ENCODE measurements at places on chromosomes 3 and 15.

DNA sequence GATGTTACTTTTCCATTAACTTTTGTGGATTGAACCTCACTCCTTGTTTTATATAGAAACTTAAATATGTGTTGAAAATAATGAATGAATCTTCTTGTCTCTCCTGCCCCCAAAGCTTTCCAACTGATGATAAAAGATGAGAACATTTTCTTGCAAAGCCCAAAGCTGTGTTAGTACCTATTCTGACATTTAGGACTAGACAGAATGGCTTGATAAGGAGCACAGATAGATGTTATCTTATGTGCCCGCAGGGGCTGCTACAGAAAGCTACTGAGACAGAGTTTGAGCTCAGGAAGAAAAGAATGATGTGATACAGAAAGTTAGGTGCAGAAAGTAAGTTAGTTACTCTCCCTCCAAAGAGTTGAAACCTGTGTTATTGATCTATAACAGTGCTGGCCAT is 109.4 kb upstream of the ATP11B start:
- H3K4me3 ChIP-seq: no peak overlapping the region
- H3K4me1 ChIP-seq: peaks cover 4% of the 10 kb centered on the region
- H3K27ac ChIP-seq: no peak overlapping the region
- no peaks in the 10 kb centered on the region for H3K27me3 ChIP-seq

DNA sequence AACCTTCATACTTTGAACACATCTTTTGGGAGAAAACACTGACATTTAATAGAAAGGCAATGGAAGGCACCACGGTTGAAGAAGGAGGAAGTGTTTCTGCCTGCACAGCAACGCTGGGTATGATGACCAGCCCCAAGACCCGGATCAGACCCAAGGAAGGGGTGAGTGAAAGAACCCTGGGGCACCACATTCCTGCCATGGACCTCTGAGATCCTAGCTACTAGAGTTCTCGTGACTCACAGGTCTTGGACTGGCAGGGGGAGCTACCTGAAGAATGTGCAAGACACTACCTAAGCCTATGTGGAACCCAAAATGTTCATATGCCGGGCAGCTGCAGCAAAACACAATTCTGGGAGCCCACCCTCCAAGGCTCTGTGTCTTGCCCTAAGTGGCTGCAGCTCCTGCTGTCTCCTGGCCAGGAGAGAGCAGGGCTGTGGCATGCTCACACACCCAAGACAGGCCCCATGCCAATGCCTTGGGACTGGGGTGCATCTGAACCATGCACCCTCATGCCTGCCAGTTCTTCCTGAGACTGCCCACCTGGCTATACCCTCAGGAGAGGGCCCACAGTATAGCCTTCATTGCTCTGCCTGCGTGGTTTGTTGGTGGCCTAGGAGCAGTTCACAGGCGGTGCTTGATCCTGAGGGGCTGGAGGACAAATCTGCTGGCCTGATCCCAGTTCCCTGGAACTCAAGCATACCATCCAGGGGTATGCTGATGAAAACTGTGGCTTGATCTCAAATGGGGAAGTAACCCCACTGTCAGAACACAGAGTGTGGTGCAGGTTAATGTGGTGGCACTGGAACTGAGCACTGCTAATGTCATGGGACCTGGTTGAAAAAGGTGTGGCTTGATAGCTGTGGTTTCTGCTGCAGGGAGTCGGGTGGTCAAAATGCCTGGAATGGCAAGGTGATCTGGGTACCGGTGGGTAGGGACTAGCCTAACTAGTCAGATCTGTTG is 353.3 kb upstream of the ARHGEF26 start:
- no peaks in the 10 kb centered on the region for H3K36me3 ChIP-seq
- no peaks in the 10 kb centered on the region for H3K4me1 ChIP-seq
- no peak for DNase-seq
- no peak overlapping the region for H3K27ac ChIP-seq

DNA sequence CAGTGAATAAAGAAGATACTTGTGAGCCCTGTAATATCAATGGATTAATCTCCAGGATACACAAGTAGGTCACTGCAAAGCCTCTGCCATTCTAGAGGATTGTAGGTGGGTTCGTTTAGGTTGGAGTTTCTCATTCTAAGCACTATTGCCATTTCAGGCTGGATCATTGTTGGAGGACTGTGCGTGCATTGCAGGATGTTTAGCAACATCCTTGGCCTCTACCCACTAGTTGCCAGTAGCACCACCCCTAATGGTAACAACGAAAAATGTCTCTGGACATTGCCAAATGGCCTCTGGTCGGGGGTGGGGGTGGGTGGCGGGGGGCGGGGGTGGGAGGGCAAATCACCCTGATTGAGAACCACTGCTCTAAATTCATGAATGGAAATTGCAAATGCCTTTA is 4.9 kb upstream of the IFT57 start:
- H3K4me3 ChIP-seq: no peak overlapping the region
- no peaks in the 10 kb centered on the region for H3K27me3 ChIP-seq
- peaks cover 14% of the 10 kb centered on the region for H3K4me1 ChIP-seq
- DNase-seq: no peak
- H3K27ac ChIP-seq: no peak overlapping the region
- H3K36me3 ChIP-seq: no peaks in the 10 kb centered on the region

GRCh38 chr3:156161172-156161571 is 40.8 kb downstream of the KCNAB1 start:
- DNase-seq: no peak
- H3K4me3 ChIP-seq: no peak overlapping the region
- no peaks in the 10 kb centered on the region for H3K27me3 ChIP-seq

GRCh38 chr3:72682936-72683452 is 165.3 kb downstream of the SHQ1 start:
- H3K27me3 ChIP-seq: no peaks in the 10 kb centered on the region
- no peak overlapping the region for H3K4me3 ChIP-seq
- no peak overlapping the region for H3K27ac ChIP-seq
- DNase-seq: no peak

DNA sequence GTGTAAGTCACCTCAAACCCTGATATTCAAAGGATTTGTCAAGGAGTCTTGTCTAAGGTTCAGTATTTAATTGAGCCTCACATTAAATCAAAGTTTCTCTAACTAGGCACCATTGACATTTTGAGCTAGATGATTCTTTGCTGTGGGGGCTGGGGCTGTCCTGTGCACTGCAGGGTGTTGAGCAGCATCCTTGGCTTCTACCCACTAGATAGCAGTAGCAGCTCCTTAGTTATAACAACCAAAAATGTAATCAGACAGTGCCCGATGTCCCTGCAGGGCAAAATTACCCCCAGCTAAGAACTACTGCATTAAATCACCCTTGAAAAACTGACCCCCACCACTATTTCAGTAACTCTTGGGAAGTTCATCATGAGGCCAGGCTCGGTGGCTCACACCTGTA is 17.3 kb upstream of the ATP13A3 start:
- H3K27ac ChIP-seq: no peak overlapping the region
- H3K27me3 ChIP-seq: no peaks in the 10 kb centered on the region
- H3K36me3 ChIP-seq: no peaks in the 10 kb centered on the region
- no peaks in the 10 kb centered on the region for H3K4me1 ChIP-seq
- no peak overlapping the region for H3K4me3 ChIP-seq
- no peak for DNase-seq

- DNase-seq: no peak
- no peaks in the 10 kb centered on the region for H3K27me3 ChIP-seq
- H3K4me1 ChIP-seq: peaks cover 7% of the 10 kb centered on the region
- no peak overlapping the region for H3K4me3 ChIP-seq
- no peak overlapping the region for H3K27ac ChIP-seq
Observed at GRCh38 chr3:171880101-171880870, 37.1 kb downstream of the TMEM212 start.

- no peaks in the 10 kb centered on the region for H3K36me3 ChIP-seq
- no peaks in the 10 kb centered on the region for H3K27me3 ChIP-seq
- H3K4me3 ChIP-seq: no peak overlapping the region
- H3K4me1 ChIP-seq: no peaks in the 10 kb centered on the region
Observed at GRCh38 chr15:27176785-27177406, 205.9 kb downstream of the GABRG3 start.

GRCh38 chr15:82995938-82996337 is 9.9 kb downstream of the RAMAC start:
- H3K4me1 ChIP-seq: peaks cover 5% of the 10 kb centered on the region
- no peaks in the 10 kb centered on the region for H3K27me3 ChIP-seq
- H3K36me3 ChIP-seq: no peaks in the 10 kb centered on the region
- H3K27ac ChIP-seq: no peak overlapping the region
- no peak for DNase-seq
- no peak overlapping the region for H3K4me3 ChIP-seq

GRCh38 chr3:77081240-77081661 is 41.4 kb downstream of the ROBO2 start:
- H3K36me3 ChIP-seq: no peaks in the 10 kb centered on the region
- H3K27me3 ChIP-seq: no peaks in the 10 kb centered on the region
- H3K27ac ChIP-seq: no peak overlapping the region
- peak; percentile 61 for DNase-seq
- no peak overlapping the region for H3K4me3 ChIP-seq

- H3K36me3 ChIP-seq: no peaks in the 10 kb centered on the region
- H3K4me3 ChIP-seq: no peak overlapping the region
- no peak for DNase-seq
- no peak overlapping the region for H3K27ac ChIP-seq
- H3K27me3 ChIP-seq: no peaks in the 10 kb centered on the region
Observed at GRCh38 chr3:118809696-118810498, 224.7 kb downstream of the IGSF11 start.

- H3K4me3 ChIP-seq: no peak overlapping the region
- no peaks in the 10 kb centered on the region for H3K27me3 ChIP-seq
- no peak for DNase-seq
- no peaks in the 10 kb centered on the region for H3K36me3 ChIP-seq
Observed at GRCh38 chr3:109943181-109943580, 605.8 kb upstream of the DPPA4 start.

DNA sequence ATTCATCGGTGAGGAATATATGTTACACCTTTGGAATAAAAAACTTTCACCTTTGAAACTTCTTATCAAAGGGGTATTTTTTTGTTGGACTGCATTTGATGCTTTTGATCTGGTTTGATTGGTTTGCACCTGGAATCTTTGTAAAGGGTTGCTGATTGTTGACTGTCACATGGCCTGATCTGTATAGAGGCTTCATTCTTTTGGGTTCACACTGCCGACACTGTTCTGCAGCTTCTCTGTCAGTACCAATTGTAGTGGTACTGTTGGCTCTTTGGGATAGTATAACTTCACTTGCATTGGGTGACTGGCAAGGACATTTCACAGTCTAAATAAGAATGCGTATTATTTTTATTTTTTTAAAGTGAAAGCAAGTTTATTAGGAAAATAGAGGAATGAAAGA is 155.7 kb downstream of the DOCK3 start:
- DNase-seq: no peak
- H3K4me1 ChIP-seq: no peaks in the 10 kb centered on the region
- H3K27me3 ChIP-seq: no peaks in the 10 kb centered on the region

DNA sequence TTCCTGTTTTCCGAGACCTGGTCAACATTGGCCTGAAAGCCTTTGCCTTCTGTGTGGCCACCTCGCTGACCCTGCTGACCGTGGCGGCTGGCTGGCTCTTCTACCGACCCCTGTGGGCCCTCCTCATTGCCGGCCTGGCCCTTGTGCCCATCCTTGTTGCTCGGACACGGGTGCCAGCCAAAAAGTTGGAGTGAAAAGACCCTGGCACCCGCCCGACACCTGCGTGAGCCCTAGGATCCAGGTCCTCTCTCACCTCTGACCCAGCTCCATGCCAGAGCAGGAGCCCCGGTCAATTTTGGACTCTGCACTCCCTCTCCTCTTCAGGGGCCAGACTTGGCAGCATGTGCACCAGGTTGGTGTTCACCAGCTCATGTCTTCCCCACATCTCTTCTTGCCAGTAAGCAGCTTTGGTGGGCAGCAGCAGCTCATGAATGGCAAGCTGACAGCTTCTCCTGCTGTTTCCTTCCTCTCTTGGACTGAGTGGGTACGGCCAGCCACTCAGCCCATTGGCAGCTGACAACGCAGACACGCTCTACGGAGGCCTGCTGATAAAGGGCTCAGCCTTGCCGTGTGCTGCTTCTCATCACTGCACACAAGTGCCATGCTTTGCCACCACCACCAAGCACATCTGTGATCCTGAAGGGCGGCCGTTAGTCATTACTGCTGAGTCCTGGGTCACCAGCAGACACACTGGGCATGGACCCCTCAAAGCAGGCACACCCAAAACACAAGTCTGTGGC is 16.9 kb downstream of the TMEM43 start:
- DNase-seq: no peak
- no peak overlapping the region for H3K4me3 ChIP-seq
- H3K27me3 ChIP-seq: no peaks in the 10 kb centered on the region
- H3K4me1 ChIP-seq: peaks cover 16% of the 10 kb centered on the region

- no peaks in the 10 kb centered on the region for H3K36me3 ChIP-seq
- DNase-seq: no peak
- H3K4me1 ChIP-seq: no peaks in the 10 kb centered on the region
- H3K27ac ChIP-seq: no peak overlapping the region
- no peak overlapping the region for H3K4me3 ChIP-seq
Observed at GRCh38 chr3:126147932-126148683, 32.3 kb downstream of the ALDH1L1 start.

- H3K4me1 ChIP-seq: peaks cover 27% of the 10 kb centered on the region
- H3K27ac ChIP-seq: no peak overlapping the region
- DNase-seq: no peak
- H3K27me3 ChIP-seq: no peaks in the 10 kb centered on the region
- no peak overlapping the region for H3K4me3 ChIP-seq
- H3K36me3 ChIP-seq: no peaks in the 10 kb centered on the region
Observed at GRCh38 chr3:172132159-172132586, 92.8 kb downstream of the FNDC3B start.

Data from pancreas (tissue), 10 donors.